ENCODE measurements at places on chromosomes 12 and 14. TPM values are rescaled to one million over a fixed set of nuclear protein-coding genes. Genes with fewer than 3 reads are reported as not detected.

Gene CABP1
- total RNA-seq, result 6.0 TPM

Gene KIF5A
- total RNA-seq, result 1.0 TPM

Gene CCDC59
- 60.2 TPM for total RNA-seq

Gene KRT85
- not detected for total RNA-seq

Gene BHLHE41
- total RNA-seq, result 0.14 TPM

Gene ATP2B1
- 22.2 TPM for total RNA-seq

Gene KERA
- total RNA-seq, result not detected

Gene VAMP1
- total RNA-seq, result 26.8 TPM

Gene KRT83
- 0.10 TPM for total RNA-seq

Gene CACNA1C
- total RNA-seq, result 0.35 TPM

Gene ZBTB1
- 24.7 TPM for total RNA-seq

Gene C12orf54
- not detected for total RNA-seq

Gene CLEC4A
- total RNA-seq, result 0.74 TPM

Gene LPAR5
- not detected for total RNA-seq

Gene GARIN6
- not detected for total RNA-seq

Gene HOXC12
- not detected for total RNA-seq

Gene KRT76
- not detected for total RNA-seq

Gene FAM177A1
- total RNA-seq, result 37.3 TPM

Gene MAP4K5
- 17.2 TPM for total RNA-seq

Gene PRICKLE1
- total RNA-seq, result 24.7 TPM

Gene CCDC85C
- total RNA-seq, result 44.9 TPM

Gene CFL2
- total RNA-seq, result 19.3 TPM

Gene WDHD1
- 70.4 TPM for total RNA-seq

Gene TPPP2
- not detected for total RNA-seq

Gene SLC11A2
- 53.0 TPM for total RNA-seq

Gene POTEM
- not detected for total RNA-seq

Gene AKAP3
- 1.5 TPM for total RNA-seq

Gene TAC3
- 1.00 TPM for total RNA-seq

Gene NTS
- total RNA-seq, result 219 TPM

Gene GLS2
- 2.2 TPM for total RNA-seq

Gene SYNDIG1L
- 0.76 TPM for total RNA-seq

Gene KRT71
- total RNA-seq, result not detected

Gene CNTN1
- total RNA-seq, result 2.9 TPM

Gene PIGH
- 8.2 TPM for total RNA-seq

Gene SYNE3
- 0.63 TPM for total RNA-seq

Gene RNASE4
- 15.8 TPM for total RNA-seq

Gene HOTAIR
- not detected for total RNA-seq

Gene TAMALIN
- 2.2 TPM for total RNA-seq

Gene TAS2R42
- not detected for total RNA-seq

Gene CLEC6A
- total RNA-seq, result 0.07 TPM

Gene MPHOSPH9
- 91.7 TPM for total RNA-seq

Gene ALDH2
- total RNA-seq, result 55.9 TPM

Gene LTBP2
- total RNA-seq, result 1.3 TPM

Gene TMEM106C
- 15.6 TPM for total RNA-seq

Gene SSTR1
- 10.8 TPM for total RNA-seq

Gene DCD
- total RNA-seq, result not detected

Gene CISTR
- total RNA-seq, result not detected

Gene DTX1
- total RNA-seq, result 2.5 TPM

Gene TGFB3
- total RNA-seq, result 0.97 TPM

All from H7 (cell line).